ENCODE measurements at places on chromosomes 16 and 17.
A peak's percentile ranks its signal among the peaks of the same experiment; 100 is the strongest.

- no peak for DNase-seq
Measured at GRCh38 chr17:69434164-69434579, 19.7 kb downstream of the MAP2K6 start.

- no peak for DNase-seq
Measured at GRCh38 chr16:74034862-74035261, 261.8 kb upstream of the PSMD7 start.

DNA sequence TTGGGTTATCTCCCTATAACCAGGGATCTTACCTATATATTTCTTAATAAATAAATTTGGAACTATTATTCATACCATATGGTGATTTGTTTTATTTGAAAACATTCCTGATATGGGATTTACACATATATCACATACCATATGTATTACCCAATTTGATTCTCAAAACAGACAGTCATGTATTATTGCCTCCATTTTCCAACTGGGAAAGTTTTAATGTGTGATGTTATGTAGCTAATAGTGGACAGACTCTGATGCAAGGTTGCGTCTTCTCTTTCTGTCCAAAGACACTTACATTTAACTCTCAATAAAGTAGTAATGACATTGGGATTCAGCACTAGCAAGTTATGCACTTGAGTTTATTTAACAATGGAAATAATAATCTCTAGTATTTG, 1.1 kb downstream of the KRTAP9-9 start:
- DNase-seq = no peak

DNA sequence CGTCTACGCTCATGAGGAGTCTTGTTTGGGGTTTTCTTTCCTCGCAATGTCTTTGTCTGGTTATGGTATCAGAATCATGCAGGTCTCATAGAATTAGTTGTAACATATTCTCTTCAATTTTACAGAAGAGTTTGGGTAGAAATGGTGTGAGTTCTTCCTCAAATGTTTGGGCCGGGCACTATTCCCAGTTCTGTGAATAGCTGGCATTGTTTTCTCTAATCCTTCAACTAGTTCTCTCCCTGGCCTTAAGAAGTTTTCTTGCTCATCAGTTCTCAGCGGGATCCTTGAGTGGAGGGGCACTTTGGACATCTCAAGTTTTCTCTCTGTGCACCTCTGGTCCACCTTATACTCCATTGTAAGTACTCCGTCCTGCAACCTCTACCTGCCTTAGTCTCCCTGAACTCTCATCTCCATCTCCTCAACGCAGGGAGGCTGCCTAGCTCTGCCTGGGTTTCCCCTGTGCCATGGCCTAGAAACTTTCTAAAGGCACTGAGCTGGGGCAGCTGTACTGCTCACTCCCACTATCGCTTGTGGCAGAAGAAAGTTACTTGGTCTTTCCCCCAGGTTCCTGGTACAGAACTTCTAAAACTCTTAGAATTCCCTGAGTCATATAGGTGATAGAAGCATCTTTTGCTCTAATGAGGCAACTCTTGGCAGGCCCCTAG, 16.9 kb downstream of the NSMCE1 start:
- DNase-seq = no peak

- no peak for DNase-seq
Measured at GRCh38 chr17:38617074-38617860, 11.5 kb upstream of the SRCIN1 start.

DNA sequence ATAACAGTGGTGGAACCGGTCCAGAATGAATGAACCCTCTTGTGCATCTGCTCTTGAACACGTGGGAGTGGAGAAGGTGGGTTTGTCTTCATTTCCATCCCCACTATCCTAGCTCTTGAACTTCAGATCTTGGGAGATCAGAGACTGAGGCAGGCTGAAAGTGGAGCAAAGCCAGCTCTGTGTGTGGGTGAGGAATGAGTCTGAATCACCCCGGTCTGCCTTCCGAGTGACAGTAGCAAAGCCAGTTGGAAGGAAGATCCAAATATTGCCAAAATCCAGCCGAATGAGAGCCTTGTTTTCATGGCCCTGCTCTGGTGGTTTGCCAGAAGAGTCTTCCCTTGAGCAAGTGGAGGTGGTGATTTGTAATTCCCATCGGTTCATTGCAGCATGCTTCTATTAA, 29.0 kb upstream of the ASIC2 start:
- no peak for DNase-seq

GRCh38 chr16:17109413-17109812, 361.3 kb downstream of the XYLT1 start:
- DNase-seq = no peak

- no peak for DNase-seq
Measured at GRCh38 chr17:35002876-35003551, 22.7 kb downstream of the LIG3 start.

- no peak for DNase-seq
Measured at GRCh38 chr17:74152591-74153455, 50.7 kb upstream of the RPL38 start.

DNA sequence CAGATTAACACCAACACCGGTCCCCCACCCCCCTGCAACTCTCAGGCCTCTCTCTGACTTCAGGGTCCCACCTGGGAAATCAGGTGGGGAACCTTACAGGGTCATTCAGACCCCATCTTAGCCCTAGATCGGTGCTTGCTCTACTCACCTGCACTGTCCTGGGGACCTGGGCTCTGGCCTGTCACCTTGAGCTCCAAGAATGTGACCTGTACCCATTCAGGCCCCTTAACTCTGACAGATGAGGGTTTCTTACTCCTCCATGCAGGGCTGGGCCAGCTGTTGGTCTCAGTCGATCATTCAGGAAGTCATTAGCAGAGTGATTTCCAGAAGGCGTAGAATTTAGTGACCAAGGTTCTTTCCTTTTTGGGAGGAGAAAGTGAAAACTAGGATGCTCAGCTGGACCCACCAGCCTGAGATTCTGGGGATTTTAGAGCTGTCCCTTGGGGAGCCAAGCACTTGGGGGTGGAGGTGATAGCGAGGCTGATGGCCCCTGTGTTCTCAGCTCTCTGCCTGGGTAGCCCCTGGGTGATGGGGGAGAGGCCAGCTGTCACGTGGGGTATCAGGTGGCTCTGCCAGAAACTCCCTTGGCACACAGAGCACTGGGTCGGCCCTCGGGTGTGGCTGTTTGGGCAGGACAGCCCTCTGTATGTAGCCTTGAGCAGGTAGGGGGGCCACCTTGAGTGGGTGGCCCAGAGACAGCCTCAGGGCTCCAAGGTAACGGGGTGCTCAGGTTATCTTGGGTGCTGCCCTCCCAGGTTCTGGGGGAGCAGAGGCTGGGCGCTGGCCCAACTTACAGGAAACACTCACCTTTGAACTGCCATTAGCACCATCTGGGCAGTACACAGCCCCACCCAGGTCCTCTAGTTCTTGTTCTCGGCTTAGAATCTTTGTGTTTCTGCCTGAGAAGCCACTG, 724 bp downstream of the MVP start:
- DNase-seq = peak; percentile 10

GRCh38 chr17:56681561-56682266, 88.2 kb downstream of the NOG start:
- no peak for DNase-seq

DNA sequence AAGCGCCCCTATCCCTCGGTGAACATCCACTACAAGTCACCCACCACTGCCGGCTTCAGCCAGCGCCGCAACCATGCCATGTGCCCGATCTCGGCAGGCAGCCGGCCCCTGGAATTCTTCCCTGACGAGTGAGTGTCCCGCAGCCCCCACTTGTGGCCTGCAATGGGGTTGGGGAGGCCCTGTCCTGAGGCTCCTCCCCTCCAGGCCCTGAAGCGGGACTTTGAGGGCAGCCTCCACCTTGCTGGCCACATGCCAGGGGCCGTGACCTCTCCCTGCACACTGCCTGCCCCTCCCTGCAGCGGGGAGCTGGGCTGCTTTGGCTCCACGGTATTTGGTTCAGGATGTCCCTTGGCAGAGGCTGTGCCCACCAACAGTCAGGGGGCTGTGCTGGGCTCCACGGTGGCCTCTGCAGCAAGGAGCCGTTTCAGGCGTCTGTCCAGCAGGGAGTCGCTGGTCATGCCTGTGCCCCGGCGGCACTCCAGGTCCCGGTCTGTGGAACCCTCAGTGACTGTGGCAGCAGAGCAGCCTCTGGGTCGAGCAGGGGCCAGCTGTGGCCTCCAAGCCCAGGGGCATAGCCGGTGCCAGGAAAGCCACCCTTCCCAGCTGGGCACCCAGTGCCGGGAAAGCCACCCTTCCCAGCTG, 8.3 kb downstream of the NME3 start:
- no peak for DNase-seq

Data from activated naive CD4-positive, alpha-beta T cell (primary cell).